ENCODE measurements at places on chromosomes 7 and 10. TPM values are rescaled to one million over a fixed set of nuclear protein-coding genes. Genes with fewer than 3 reads are reported as not detected.
A peak's percentile ranks its signal among the peaks of the same experiment; 100 is the strongest.

The SPDYE9 gene
- not detected for total RNA-seq

DNA sequence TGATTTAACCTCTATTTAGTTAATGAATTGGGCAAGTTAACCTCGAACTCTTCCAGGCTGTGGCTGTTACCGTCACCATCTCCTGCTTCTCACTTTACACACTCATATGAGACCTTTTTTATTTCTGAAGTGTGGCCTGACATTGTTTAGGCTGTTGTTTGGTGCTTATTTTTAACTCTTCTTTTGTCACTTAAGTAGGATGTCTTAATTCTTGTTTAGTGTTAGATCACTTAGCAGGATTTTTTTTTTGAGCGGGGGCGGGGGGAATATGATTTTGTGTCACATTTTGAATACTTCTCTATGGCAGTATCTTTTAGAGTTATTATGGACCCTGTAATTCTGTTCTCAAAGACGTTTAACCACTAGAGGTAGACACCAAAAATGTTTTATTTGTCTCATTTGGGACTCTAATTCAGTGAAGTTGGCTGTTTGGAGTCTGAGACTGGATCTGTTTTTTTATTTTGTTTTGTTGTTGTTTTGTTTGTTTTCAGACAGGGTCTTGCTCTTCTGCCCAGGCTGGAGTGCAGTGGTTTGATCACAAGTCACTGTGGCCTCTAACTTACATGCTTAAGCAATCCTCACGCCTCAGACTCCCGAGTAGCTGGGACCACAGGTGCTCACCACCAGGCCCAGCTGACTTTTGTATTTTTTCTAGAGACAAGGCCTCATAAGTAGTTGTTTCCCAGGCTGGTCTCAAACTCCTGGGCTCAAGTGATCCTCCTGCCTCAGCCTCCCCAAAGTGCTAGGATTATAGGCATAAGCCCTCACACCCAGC is 73.5 kb downstream of the CUX1 start:
- no peak for DNase-seq

DNA sequence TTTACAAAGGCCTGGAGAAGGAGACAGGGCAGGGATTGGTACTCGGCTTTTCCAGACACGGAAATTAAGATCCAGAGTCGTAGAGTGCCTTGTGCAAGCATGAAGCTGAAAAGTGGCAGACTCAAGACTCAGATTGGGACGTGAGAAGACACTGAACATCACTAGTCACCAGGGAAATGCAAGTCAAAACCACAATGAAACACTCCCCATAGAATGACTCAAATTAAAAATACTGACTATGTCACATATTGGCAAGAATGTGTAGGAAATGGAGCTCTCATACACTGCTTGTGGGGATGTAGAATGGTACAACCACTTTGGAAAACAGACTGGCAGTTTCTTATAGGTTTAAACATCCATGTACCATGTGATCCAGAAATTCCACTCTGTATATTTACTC is 472.0 kb downstream of the RPS24 start:
- no peak for DNase-seq

DNA sequence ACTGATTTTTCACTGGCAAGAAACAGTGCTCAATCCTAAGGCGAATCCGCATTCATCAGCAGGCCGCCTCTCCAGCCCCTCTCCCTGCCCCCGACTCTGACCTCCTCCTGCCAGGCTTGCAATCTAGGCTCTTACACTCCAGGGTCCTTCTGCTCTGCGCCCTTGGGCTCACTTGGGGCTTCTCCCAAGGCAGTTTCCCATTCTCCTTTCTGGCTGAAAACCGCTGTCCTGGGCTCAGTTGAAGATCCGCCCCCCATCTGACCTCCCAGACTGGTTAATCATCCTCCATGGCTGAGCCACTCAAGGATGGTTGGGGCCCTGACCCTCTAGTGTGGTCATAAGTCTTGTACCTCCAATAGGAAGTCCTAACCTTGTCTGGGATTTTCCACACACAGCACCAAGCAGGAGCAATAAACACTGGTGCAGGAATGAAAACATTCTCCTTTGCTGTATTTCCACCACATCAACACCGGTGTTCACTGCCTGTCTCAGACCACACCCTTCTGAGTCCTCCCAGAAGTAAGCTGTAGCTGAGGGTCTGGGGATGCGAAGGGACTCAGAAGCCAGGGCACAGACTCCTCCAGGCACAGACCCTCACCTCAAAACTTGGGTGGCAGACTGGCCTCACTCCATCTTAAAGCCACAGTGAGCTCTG is 42.4 kb downstream of the TNS3 start:
- DNase-seq, result no peak

GRCh38 chr10:99484626-99485581 is 47.8 kb upstream of the NKX2-3 start:
- no peak for DNase-seq

The CTNNA3 gene
- not detected for total RNA-seq

GRCh38 chr7:30894866-30895605 is 16.6 kb upstream of the AQP1 start:
- DNase-seq, result no peak

DNA sequence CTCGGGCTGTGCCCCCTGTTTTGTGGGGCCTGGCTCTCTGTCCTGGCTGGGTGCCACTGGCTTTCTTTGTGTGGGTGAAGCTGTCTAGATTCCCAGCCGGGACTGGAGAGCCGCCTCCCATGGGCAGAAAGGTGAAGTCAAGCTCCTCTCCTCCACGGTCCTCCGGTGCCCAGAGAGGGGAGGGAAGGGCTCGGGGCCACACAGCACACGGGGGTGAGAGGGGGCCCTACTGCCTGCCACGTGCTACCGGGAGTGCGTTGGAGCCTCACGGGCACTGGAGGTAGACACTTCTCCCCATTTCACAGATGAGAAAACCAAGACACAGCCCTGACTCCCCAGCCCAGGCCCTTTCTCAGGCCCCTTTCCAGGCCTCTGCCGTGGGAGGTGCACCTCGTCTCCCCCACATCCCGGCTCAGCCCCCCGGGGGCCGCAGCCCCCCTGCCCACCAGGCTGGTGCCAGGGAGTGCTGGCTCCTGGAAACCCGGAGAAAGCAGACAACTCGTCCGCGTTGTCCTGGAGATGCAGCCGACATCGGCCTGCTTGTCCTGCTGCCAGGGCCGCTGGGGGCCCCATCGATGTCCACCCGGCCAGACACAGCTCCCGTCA is 55.8 kb downstream of the UNCX start:
- DNase-seq, result no peak

- no peak for DNase-seq
Observed at GRCh38 chr10:127024685-127025435, 119.6 kb downstream of the DOCK1 start.

DNA sequence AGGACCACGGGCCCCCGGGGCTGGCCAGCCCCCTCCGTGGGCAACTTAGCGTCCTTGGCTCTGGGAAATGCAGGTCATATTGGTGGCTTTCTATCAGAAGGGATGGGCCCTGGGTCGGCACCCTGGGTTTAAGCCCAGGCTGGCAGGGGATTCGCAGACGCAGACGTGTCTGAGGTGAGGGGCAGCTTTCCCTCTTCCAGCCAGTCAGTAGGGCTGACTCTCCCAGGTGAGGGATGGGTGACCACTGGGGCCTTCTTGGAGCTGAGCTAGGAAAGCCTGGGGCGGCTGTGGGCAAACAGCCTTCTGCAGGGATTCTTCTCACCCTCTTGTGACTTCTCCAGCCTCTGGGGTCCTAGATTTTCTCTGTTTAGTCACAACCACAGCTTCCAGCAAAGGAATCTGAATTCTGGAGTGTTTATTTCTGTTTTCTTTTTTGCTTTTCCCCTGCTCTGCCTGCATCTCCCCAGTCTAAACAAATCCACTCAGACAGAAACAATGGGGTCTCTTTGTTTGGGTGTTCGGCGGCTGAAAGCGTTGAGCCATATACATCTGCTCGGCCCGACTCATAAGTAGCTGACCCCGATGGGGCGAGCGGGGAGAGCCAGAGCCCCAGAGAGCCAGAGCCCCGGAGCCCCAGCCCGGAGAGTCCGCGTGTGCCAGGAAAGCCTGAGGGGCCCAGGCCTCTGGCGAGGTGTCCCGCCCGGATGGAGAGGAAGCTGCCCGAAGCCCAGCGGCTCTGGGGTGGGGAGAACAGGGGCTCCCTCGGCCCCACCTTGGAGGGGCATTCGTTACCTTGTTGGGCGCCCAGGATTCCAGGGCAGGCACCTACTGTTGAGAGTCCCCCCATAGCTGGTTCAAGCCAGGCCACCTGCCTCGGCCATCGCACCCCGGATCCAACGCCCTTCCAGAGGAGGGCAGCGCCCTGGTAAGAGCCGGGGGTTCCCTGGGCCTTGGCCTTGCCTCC is 2.0 kb downstream of the MNX1 start:
- no peak for DNase-seq

GRCh38 chr7:38283107-38283506 is 9.7 kb upstream of the TARP start:
- no peak for DNase-seq

DNA sequence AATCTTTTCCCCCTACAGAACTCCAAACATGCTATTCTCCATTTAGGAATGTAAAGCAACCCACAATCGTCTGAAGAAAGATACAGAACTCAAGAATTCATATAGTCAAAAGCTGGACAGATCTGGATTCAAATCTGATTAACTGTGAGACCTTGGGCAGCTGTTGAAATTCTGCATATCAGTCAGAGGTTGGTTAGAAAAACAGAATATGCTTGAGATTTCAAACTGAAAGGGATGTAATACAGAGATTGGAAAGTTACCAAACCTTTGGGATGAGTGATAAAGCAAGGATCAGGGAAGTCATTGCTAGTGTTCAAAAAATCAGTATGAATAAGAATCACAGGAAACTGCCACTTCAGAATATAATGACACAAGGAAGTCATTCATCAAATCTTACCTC is 406.6 kb downstream of the HTR7 start:
- no peak for DNase-seq

The FRMPD2 gene
- not detected for total RNA-seq

The ASAH2 gene
- total RNA-seq, result 3.6 TPM

GRCh38 chr7:55475855-55476803 is 96.2 kb downstream of the VOPP1 start:
- peak; percentile 11 for DNase-seq

GRCh38 chr10:47024399-47025252 is 113.4 kb downstream of the PTPN20 start:
- peak; percentile 68 for DNase-seq

The NSUN5 gene
- total RNA-seq, result 44.7 TPM

GRCh38 chr7:131321656-131322055 is 6.0 kb upstream of the MKLN1 start:
- no peak for DNase-seq

GRCh38 chr10:70359017-70359550 is 23.3 kb downstream of the LRRC20 start:
- no peak for DNase-seq

The TMEM229A gene
- total RNA-seq, result not detected

- no peak for DNase-seq
Observed at GRCh38 chr10:62893036-62893435, 76.9 kb upstream of the EGR2 start.

- no peak for DNase-seq
Observed at GRCh38 chr7:55072251-55072650, 53.4 kb downstream of the EGFR start.

DNA sequence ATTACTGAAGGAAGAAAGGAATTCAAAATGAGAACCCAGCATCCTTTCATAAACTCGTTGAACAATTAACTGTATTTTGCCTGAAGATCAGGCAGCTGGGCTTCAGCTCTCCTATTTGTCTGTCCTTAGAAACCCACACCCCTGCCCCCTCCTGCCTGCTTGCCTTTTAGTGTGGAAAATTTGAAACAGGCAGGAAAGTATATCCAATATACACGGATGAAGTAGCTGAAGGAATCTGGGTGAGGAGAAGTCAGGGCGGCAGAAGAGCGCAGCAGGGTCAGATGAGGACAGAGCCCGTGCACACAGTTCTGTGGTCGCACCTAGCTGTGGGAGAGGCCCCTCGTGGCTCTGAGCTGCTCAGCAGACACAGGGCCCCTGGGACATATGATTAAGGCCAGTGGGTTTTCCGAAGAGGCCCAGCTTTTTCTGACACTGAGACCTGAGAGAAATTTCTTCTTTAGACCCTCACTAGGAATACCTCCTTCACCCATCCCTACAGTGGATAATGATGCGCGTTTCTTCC is 87.9 kb downstream of the ACTR3B start:
- no peak for DNase-seq

- DNase-seq, result no peak
Observed at GRCh38 chr10:97854743-97855142, 5.1 kb downstream of the GOLGA7B start.

The HOXA9 gene
- not detected for total RNA-seq

GRCh38 chr7:92851732-92852131 is 15.4 kb upstream of the CDK6 start:
- DNase-seq, result no peak

The ST7 gene
- 6.7 TPM for total RNA-seq

DNA sequence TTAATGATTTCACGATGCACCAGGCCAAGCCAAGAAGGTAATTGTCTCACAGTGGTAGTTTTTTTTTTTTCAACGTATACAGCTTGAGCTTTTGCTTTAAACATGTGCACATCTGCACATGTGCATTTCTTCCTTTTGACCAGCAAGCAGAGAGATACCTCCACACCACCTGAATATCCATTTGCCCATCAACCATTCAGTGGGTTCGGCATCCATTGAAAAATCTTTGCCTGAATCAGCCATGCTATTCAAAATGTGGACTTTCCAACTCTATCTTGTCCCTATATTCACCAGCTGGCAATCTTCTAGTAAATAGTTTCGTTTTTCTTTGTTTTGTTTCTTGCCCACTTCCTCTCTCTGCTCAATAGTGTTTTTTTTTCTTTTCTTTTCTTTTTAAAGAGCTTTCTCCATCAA is 7.7 kb upstream of the TRA2A start:
- no peak for DNase-seq

The CFAP70 gene
- total RNA-seq, result 0.70 TPM

- DNase-seq, result no peak
Observed at GRCh38 chr7:100220586-100221230, 959 bp downstream of the PVRIG start.

The TMEM140 gene
- total RNA-seq, result 36.5 TPM

- no peak for DNase-seq
Observed at GRCh38 chr10:17410907-17411306, 43.5 kb downstream of the ST8SIA6 start.
